ENCODE measurements at places on chromosomes 5 and 9.

DNA sequence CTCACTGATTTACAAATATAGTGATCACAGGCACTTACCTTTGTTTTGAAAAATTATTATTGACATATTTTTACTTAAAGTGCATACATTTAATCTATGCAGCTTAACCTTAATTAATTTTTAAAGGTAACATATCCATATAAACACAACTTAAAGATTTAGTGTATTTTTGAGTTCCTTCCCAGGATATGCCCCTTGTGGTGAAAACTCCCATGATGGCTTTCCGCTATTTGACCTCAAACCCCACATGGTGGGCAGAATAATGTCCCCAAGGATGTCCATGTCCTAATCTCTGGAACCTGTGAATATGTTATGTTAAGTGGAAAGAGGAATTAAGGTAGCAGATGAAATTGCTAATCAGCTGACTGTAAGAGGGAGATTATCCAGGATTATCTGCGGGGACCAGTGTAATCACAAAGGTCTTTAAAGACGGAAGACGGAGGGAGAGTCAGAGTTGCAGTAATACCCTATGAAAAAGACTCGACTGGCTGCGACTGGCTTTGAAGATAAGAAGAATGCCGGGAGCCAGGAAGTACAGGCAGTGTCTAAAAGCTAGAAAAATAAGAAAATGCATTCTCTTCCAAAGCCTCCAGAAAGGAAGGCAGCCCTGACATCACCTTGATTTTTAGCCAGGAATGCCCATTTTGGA is 193.9 kb downstream of the ICE1 start:
- no peak for DNase-seq

- no peak for DNase-seq
Observed at GRCh38 chr5:5116956-5117355, 23.2 kb upstream of the ADAMTS16 start.

GRCh38 chr5:151949701-151950308 is 25.2 kb upstream of the GLRA1 start:
- DNase-seq: no peak

GRCh38 chr9:128495296-128495695 is 9.2 kb upstream of the GLE1 start:
- no peak for DNase-seq

- no peak for DNase-seq
Observed at GRCh38 chr5:33472805-33473409, 32.1 kb downstream of the TARS1 start.

- no peak for DNase-seq
Observed at GRCh38 chr5:83118976-83119375, 41.6 kb downstream of the XRCC4 start.

Data from GM12878 (cell line).